ENCODE measurements at places on chromosomes 12 and 14.

- no peaks in the 10 kb centered on the region for H3K27me3 ChIP-seq
- H3K4me3 ChIP-seq, result no peak overlapping the region
- no peaks in the 10 kb centered on the region for H3K36me3 ChIP-seq
- H3K4me1 ChIP-seq, result no peaks in the 10 kb centered on the region
- H3K27ac ChIP-seq, result no peak overlapping the region
Observed at GRCh38 chr12:12195081-12195480, 71.8 kb downstream of the LRP6 start.

- no peaks in the 10 kb centered on the region for H3K27me3 ChIP-seq
- H3K36me3 ChIP-seq, result peaks cover 8% of the 10 kb centered on the region
- no peak overlapping the region for H3K27ac ChIP-seq
Observed at GRCh38 chr14:50776522-50776921, 54.4 kb downstream of the NIN start.

GRCh38 chr14:41606532-41607303 lies at the start of gene LRFN5:
LRFN5 (plus strand) TSS chr14:41606876.
- peaks cover 12% of the 10 kb centered on the region for H3K4me1 ChIP-seq
- H3K27ac ChIP-seq, result peak within 1 kb of the TSS; percentile 33
- peak; percentile 45 for DNase-seq
- H3K27me3 ChIP-seq, result peaks cover 75% of the 10 kb centered on the region
- H3K4me3 ChIP-seq, result peak within 1 kb of the TSS; percentile 59

- H3K27me3 ChIP-seq, result no peaks in the 10 kb centered on the region
- no peak overlapping the region for H3K27ac ChIP-seq
- DNase-seq, result no peak
- H3K4me1 ChIP-seq, result no peaks in the 10 kb centered on the region
- H3K4me3 ChIP-seq, result no peak overlapping the region
Observed at GRCh38 chr14:68079941-68080697, 260.5 kb downstream of the RAD51B start.

- no peaks in the 10 kb centered on the region for H3K36me3 ChIP-seq
- H3K27me3 ChIP-seq, result no peaks in the 10 kb centered on the region
- peak; percentile 16 for DNase-seq
- no peak overlapping the region for H3K4me3 ChIP-seq
Observed at GRCh38 chr12:131066207-131066885, 112.6 kb downstream of the ADGRD1 start.

GRCh38 chr14:106013879-106014376 lies 487.5 kb downstream of the TMEM121 start:
- DNase-seq, result no peak
- peaks cover 11% of the 10 kb centered on the region for H3K27me3 ChIP-seq
- no peak overlapping the region for H3K4me3 ChIP-seq
- no peaks in the 10 kb centered on the region for H3K36me3 ChIP-seq

DNA sequence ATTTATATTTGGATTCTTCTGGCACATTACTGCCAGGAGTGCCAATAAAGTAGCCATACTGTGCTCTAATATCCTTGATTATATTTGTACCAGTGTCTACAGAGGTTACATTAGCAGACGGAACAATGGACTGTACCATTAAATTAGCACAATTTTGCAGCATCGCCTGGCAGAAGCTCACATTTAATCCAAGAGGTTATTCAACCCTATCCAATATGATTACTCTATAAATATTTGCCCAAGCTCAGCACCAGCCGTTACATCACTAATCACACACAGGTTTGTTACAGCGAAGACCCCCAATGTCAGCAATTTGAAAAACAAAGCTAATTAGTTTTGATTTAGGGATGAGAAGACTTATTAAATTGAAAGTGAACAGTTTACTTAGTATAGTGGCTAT lies 16.9 kb upstream of the MGST1 start:
- H3K4me1 ChIP-seq, result no peaks in the 10 kb centered on the region
- no peak overlapping the region for H3K27ac ChIP-seq
- no peaks in the 10 kb centered on the region for H3K27me3 ChIP-seq

DNA sequence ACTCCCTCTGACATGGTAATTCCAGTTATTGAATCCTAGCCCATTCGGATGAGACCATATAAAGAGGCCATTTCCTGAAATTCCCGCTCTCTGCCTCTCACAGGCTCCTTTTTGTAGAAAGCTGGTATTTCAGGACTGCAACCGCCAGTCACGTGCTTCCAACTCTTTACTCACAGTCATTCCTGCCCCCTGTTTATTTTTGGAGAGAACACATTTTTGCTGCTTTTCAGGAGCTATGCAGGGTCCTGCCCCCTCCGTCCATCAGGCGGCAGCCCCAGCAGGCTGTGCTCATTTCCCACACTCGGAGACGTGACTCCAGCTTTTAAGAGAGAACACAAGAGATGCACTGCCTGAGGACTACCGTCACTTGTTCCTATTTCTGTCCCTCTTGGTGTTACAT lies 26.8 kb downstream of the IFT43 start:
- peak; percentile 49 for DNase-seq
- H3K36me3 ChIP-seq, result peaks cover 66% of the 10 kb centered on the region
- no peak overlapping the region for H3K27ac ChIP-seq
- H3K4me3 ChIP-seq, result no peak overlapping the region
- H3K27me3 ChIP-seq, result no peaks in the 10 kb centered on the region

Data from heart right ventricle (tissue), 16 donors.